Mesothelial cell of epicardium (in vitro differentiated cells): ENCODE measurements at places on chromosomes 6 and 20. TPM values are rescaled to one million over a fixed set of nuclear protein-coding genes. Genes with fewer than 3 reads are reported as not detected.

DNA sequence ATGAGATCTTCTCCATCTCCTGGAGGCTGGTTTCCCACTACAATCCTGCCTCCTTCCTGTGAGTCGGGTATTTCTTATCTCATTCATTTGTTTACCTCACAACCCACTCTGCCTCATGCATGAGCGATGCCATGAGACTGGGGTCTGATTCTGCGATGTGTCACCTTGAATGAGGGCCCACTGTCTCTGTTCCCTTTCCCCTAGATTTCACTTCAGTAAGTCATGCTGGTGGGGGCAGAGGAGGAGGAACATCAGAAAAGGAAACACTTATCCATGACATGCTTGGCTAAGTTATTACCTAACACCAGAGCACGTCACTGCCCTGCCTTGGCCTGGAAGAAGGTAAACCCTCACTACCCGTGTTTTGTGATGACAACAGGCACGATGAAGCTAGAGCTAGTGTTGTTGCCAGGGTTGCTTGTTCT, 337.4 kb upstream of the PRDM1 start:
- DNase-seq, result no peak

DNA sequence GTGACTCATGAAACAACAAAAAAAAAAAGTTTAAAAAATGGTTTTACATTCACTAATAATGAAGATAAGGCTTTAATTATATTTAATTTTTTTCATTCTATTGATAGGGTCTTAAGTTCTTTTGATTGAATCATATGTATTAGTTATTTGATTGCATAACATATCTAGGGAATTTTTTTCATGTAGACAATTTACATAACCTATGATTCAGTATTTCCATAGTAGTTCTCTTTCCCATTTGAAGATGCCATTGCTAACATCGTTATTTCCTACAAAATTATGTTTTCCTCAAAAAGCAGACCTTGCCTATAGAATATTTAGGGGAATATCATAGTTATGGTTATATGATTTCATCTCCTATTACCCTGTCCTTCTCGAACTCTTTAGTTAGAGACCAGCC, 463.4 kb downstream of the TFAP2B start:
- DNase-seq, result no peak

DNA sequence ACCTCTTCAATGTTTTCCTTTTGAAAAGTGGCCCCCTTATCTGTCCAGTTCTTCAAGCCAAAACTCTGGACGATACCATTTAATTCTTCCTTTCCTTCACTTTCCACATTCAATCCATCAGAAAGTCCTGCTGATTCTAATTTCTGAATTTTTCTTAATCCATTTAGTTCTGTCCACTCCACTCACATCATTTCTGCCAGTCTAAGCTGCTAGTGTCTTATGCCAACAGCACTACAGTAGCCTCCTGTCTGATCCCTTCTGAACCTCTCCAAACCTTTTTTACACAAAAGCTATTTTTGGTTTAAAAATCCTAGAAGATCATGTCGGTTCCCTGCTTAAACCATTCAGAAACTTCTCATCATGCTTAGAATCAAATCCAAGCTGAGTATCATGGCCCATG, 24.5 kb upstream of the SNAP25 start:
- no peak for DNase-seq

DNA sequence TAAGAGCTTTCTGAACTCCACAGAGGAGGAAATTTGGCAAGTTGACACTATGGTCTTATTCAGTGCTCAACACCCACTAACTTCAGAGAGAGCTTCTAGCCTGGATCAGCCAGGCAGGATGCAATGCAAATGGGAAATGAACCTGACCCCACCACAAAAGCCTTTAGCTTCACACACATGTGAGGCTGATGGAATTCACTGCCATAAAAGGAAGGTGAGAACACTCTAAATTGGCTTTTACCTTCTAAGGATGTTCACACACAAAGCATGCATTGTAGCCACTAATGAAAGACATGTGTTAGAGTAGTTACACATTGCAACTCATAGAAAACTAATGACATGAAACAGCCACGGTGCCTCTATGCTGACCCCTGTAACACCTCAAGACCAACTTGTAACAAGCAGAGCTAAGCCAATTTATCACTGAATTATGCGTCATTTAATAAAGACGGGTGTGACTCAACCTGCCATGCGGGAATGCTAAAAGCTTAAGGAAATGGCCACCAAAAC, 262.1 kb downstream of the HACE1 start:
- DNase-seq, result no peak

- DNase-seq, result no peak
Observed at GRCh38 chr6:156854466-156855161, 77.4 kb downstream of the ARID1B start.

GRCh38 chr6:167130008-167130677, 7.2 kb downstream of the CCR6 start:
- no peak for DNase-seq

Gene SF3B5
- 111 to 114 TPM (median 112 TPM) in 3 replicates for total RNA-seq

- DNase-seq, result no peak
Observed at GRCh38 chr6:141451511-141452353, 681.0 kb upstream of the GJE1 start.

- DNase-seq, result no peak
Observed at GRCh38 chr6:105437236-105437635, 34.4 kb upstream of the PREP start.

Gene KCNK16
- total RNA-seq, result not detected in 3 replicates

- peak; percentile 72 for DNase-seq
Observed at GRCh38 chr20:31722257-31723068, at the start of gene BCL2L1. Gene BCL2L1, minus strand, starts transcription at chr20:31722868. Its CDS starts 650 bp downstream, at chr20:31722218.

DNA sequence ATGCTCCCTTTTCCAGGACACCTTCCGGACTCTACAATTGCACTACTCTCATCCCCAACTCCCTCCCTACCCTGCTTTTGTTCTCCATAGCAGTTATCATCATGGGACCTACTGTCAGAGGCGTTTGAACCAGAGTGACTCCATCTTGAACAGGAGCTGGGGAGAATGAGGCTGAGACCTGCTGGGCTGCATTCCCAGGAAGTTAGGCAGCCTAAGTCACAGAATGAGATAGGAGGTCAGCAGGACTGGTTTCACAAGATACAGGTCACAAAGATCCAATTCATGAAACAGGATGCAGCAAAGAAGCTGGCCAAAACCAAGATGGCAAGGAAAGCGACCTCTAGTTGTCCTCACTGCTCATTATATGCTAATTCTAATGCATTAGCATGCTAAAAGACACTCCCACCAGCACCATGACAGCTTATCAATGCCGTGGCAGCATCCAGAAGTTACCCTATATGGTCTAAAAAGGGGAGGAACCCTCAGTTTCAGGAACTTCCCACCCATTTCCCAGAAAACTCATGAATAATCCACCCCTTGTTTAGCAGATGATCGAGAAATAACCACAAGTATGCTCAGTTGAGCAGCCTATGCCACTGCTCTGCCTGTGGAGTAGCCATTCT, 15.6 kb downstream of the SLC13A3 start:
- no peak for DNase-seq

Gene PKIB
- total RNA-seq, result 44.7 to 49.0 TPM (median 48.9 TPM) in 3 replicates
